IMR-90 (cell line): ENCODE measurements at places on chromosomes 16 and 17. TPM values are rescaled to one million over a fixed set of nuclear protein-coding genes. Genes with fewer than 3 reads are reported as not detected.

Gene BLMH
- 20.8 and 27.2 TPM in 2 replicates for total RNA-seq

Gene SPN
- not detected in 2 replicates for total RNA-seq

Gene PRDM7
- not detected in 2 replicates for total RNA-seq

Gene NRN1L
- not detected in 2 replicates for total RNA-seq

Gene SEPTIN12
- not detected in 2 replicates for total RNA-seq

Gene KCNJ12
- total RNA-seq, result under 0.01 and 0.28 TPM in 2 replicates

- peak; percentile 69 for DNase-seq
- H3K27ac ChIP-seq, result no peak overlapping the region
- peaks cover 6% of the 10 kb centered on the region for H3K4me1 ChIP-seq
- H3K4me3 ChIP-seq, result no peak overlapping the region
- H3K27me3 ChIP-seq, result peaks cover 18% of the 10 kb centered on the region
Observed at GRCh38 chr17:48236681-48237134, 129.1 kb downstream of the SNX11 start.

GRCh38 chr16:88569614-88569984, 604 bp upstream of the ZC3H18 start:
- DNase-seq, result peak; percentile 7
- H3K27ac ChIP-seq, result peak overlapping the region; percentile 80
- H3K36me3 ChIP-seq, result peaks cover 6% of the 10 kb centered on the region
- peak overlapping the region; percentile 66 for H3K4me3 ChIP-seq
- peaks cover 8% of the 10 kb centered on the region for H3K4me1 ChIP-seq

DNA sequence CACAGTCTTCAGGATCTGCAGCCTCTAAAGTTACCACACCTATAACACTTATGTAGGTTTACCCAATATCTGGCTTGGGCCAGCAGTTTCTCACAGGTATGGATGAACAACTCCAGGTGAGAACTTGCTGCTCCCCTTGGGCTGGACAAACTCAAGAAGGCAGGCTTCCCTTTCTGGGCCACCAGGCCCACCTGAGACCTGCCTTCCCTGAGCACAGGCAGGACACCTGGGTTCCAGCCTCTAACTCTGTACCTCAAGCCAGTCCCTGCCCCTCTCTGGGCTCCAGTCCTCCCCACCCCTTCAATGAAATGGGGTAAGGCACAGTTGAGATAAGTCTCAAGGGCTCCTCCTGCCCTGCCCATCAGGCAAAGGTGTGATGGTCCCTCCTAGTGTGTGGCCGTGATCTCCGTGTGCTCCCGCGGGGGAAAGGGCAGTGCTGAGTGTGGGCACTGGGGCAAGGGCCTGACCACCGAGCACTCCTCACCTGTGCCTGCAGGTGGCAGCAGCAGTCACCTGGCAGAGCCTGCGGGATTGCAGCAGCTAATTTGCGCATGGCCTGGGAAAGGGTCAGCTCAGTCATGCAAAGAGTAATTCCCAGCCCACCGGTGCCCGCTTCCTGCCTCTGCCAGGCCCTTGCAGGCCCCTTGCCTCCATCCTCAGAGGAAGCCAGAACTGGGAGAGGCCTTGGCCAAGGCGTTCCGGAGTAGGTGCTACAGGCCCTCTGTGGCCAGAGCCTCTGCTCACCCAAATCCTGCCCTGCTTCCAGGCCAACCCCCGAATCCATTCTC, 28.2 kb upstream of the ADGRG1 start:
- H3K4me3 ChIP-seq, result no peak overlapping the region
- H3K4me1 ChIP-seq, result no peaks in the 10 kb centered on the region
- H3K27ac ChIP-seq, result no peak overlapping the region
- H3K36me3 ChIP-seq, result no peaks in the 10 kb centered on the region
- H3K27me3 ChIP-seq, result peaks cover 28% of the 10 kb centered on the region

- H3K4me3 ChIP-seq, result no peak overlapping the region
- H3K27me3 ChIP-seq, result peaks cover 30% of the 10 kb centered on the region
Observed at GRCh38 chr17:35449371-35449931, 885 bp upstream of the SLFN13 start.

DNA sequence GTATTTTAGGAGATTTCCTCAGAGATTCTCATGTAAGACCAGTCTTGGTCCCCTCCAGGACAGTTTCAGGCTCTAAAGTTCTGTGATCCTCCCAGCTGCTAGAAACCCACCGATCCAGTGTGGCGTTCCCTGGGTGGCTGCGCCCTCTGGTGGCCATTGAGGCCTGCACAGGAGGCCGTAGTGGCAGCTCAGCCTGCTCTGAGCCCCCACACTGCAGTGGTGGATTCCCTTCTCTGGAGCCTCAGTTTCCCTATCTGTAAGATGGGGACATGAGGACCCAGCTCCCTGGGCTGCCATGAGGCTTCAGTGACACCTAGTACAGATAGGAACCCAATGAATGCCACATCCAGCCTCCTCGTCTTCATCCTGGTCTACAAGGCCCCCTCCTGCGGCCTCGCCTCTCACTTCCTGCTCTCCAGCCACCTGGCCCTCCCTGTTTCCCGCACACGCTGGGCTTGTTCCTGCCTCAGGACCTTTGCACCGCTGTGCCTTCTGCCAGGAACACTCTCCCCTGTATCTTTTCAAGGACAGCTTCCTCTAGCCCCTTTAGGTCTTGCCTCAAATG, 16.5 kb downstream of the CCDC102A start:
- peaks cover 20% of the 10 kb centered on the region for H3K36me3 ChIP-seq
- H3K27ac ChIP-seq, result no peak overlapping the region
- H3K4me1 ChIP-seq, result no peaks in the 10 kb centered on the region; the same call in 1 of the 2 replicates
- H3K4me3 ChIP-seq, result no peak overlapping the region

DNA sequence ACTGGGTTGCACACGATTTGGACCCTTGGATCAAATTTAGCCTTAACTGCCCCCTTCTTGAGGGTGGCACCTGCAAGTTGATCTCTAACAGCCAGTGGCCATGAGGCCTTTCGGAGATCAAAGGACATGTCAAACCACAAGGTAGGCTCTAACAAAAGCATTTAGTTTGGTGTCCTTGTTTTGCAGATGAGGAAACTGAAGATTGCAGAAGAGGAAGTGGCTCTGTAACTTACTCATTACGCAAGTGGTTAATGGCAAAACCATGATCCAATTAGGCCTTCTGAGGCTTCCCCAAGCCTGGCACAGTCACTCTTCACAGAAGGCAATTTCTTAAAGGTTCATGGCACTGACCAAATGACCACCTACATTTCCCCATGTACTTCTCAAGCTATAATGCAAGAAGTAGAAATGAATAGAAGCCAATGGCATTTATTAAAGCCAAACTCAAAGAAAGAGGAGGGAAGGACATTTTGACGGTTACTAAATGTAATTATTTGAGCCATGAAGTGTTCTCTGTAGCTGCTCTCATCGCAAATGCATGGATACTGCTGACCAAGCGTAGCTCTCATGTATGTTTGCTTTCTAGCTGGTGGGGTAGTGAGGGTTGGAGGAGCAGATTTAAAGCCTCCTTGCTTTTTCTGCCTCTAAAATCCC, 32.8 kb upstream of the ABCC12 start:
- H3K4me3 ChIP-seq, result no peak overlapping the region
- H3K27ac ChIP-seq, result no peak overlapping the region

DNA sequence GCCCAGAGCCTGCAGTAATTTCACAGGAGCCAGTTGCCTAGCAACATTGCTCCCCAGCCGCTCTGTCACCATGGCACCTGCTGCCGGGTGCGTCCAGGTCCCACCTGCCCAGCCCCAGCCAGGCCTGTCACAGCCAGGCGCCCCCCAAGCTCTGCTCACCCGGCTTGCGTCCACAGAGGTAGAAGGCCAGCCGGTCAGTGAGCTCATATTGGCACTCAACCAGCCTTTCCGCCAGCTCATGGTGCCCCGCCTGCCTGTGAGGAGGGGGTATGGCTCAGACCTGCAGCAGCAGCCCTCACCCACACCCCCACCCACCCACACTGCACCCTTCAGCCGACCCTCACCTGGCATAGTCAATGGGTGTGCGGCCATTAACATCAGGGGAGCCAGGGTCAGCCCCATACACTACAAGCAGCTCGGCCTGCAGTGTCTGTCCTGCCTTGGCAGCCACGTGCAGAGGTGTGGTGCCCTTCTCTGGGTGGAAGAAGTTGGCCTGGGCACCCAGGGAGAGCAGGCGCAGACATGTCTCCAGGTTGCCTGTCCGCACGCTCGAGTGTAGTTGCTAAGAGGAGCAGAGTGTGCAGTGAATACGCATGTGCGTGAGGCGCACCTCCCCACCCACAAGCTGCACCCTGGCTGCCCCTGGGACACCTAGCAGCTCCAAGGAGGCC, 7.7 kb downstream of the GIT1 start:
- peaks cover 11% of the 10 kb centered on the region; the same call in 1 of the 2 replicates for H3K4me1 ChIP-seq
- peaks cover 48% of the 10 kb centered on the region for H3K36me3 ChIP-seq
- DNase-seq, result no peak
- no peaks in the 10 kb centered on the region for H3K27me3 ChIP-seq

DNA sequence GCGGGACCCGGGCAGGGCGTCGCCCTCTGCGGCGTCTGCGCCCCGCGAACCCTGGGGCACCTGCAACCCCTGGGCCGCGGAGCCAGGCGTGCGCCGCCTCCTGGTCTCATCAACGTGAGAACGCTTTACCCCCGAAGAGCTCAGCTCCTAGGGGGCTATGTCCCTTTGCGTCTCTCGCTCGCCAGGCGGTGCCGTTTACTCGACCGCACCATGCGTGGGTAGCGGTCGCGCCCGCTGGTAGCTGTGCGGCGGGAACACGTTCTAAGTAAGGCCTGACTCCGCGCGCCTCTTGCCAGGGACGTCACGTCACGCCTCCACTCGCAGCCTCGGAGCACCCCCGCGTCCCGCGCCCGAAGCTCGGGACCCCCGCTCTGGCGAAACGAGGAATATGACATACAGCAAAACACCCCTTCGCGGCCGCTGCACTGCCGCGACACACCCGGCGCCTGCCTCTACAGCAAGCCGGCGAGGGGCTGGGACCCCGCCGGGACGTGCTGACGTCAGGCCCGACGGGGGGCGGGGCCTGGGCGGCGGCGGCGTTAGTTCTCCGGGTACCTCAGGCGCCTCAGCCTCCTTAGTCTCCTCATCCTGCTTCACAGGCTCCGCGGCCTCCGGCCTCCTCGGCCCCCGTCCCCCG, at the start of gene RAB11FIP3:
Gene RAB11FIP3, plus strand, starts transcription at position 568 of the 637 bp plus-strand sequence. CDS start 358 bp downstream, outside the sequence.
- H3K4me1 ChIP-seq, result peaks cover 13% of the 10 kb centered on the region
- H3K27ac ChIP-seq, result peak within 1 kb of the TSS; percentile 69
- no peaks in the 10 kb centered on the region for H3K27me3 ChIP-seq
- no peaks in the 10 kb centered on the region; the same call in 1 of the 2 replicates for H3K36me3 ChIP-seq
- peak; percentile 77 for DNase-seq

- H3K36me3 ChIP-seq, result peaks cover 8% of the 10 kb centered on the region
- H3K27ac ChIP-seq, result peak overlapping the region; percentile 56; the same call in 1 of the 2 replicates
- peak; percentile 46 for DNase-seq
- H3K4me3 ChIP-seq, result no peak overlapping the region
- no peaks in the 10 kb centered on the region for H3K27me3 ChIP-seq
Observed at GRCh38 chr17:40069751-40070708, 7.3 kb downstream of the THRA start.

DNA sequence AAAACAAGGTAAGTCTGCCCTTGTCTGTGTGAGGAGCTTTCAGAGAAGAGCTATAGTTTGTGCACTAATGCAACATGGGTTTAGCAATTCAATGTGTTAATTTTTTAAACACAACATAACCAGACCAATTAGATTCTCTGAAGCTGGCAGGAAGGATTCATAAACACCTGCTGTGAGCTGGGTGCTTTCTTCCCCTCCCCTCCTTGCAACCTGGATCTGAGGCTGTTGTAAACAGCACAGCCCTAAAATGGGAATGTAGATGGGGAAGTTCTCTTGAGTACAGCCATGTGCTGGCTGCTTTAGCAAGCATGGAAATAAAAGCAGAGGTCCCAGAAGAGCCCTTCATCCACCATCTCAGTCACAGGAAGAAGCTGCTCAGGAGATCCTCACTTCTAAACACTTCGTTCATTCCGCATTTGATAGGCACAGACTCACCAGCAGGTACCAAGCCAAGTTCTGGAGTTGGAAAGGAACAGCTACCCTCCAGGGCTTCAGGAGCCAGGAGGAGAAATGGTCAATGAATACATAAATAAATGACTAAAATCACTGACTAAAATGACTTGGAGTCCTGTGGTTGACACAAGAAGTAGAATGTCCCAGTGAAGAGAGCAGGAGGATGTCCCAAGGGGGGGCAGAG, 21.7 kb downstream of the AXIN2 start:
- H3K27me3 ChIP-seq, result no peaks in the 10 kb centered on the region
- no peak for DNase-seq
- H3K4me3 ChIP-seq, result no peak overlapping the region
- peaks cover 22% of the 10 kb centered on the region; the same call in 1 of the 2 replicates for H3K36me3 ChIP-seq
- peaks cover 6% of the 10 kb centered on the region for H3K4me1 ChIP-seq

DNA sequence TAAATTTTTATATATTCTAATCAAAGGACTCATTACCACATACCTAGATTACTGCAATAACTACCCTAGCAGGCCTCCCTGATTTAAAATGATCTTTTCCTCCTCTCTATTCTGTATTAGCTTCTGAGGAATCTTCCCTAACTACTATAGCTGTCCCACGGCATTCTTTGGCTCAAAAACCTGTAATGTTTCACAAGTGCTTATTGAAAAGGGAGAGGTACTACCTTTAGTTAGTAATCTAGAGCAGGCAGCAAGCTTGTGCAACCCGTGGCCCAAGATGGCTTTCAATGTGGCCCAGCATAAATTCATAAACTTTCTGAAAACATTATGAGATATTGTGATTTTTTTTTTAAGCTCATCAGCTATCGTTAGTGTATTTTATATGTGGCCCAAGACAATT, 71.0 kb upstream of the CORO6 start:
- H3K27ac ChIP-seq, result no peak overlapping the region
- H3K36me3 ChIP-seq, result peaks cover 4% of the 10 kb centered on the region
- no peak overlapping the region for H3K4me3 ChIP-seq
- H3K27me3 ChIP-seq, result no peaks in the 10 kb centered on the region

DNA sequence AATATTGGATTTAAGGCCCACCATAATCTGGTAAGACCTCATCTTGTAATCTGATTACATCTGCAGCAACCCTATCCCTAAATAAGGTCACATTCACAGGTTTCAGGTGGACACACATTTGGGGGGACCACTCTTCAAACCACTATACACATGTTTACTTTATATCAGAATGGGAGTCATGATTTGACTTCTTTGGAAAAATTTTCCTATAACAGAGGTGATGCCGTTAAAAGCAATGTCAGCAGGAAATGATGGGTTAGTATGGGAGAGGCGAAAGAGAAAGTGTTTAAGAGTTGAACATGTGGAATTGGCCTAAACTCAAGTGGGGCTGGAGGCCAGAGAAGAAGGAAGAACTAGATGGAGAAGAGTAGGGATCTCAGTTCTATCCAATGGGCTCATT, 281.7 kb upstream of the ERCC4 start:
- no peaks in the 10 kb centered on the region for H3K27me3 ChIP-seq
- no peak overlapping the region for H3K4me3 ChIP-seq
- DNase-seq, result no peak
- H3K27ac ChIP-seq, result no peak overlapping the region
- no peaks in the 10 kb centered on the region for H3K36me3 ChIP-seq

DNA sequence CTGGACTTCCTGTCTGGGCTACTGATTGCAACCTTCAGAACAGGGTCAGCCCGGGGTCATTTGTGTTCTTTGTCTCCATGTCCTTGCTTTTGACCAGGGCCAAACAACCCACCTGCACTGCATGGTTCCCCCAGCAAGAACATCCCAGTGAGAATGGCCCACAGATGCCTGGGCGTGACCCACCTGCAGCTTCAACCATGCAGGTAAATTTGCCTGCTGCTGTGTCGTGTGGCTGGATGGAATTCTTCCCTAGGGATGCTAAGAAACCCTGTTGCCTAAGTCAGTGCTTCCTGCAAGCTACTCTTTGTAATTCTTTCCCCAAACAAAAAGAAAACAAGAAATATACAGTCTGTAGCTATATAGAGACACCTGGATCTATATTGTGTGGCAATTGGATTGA, 12.5 kb downstream of the CDH13 start:
- no peaks in the 10 kb centered on the region for H3K36me3 ChIP-seq
- H3K4me1 ChIP-seq, result peaks cover 16% of the 10 kb centered on the region
- peak overlapping the region; percentile 39 for H3K27ac ChIP-seq
